COLO829 (cell line): ENCODE measurements at places on chromosomes 4 and X.

DNA sequence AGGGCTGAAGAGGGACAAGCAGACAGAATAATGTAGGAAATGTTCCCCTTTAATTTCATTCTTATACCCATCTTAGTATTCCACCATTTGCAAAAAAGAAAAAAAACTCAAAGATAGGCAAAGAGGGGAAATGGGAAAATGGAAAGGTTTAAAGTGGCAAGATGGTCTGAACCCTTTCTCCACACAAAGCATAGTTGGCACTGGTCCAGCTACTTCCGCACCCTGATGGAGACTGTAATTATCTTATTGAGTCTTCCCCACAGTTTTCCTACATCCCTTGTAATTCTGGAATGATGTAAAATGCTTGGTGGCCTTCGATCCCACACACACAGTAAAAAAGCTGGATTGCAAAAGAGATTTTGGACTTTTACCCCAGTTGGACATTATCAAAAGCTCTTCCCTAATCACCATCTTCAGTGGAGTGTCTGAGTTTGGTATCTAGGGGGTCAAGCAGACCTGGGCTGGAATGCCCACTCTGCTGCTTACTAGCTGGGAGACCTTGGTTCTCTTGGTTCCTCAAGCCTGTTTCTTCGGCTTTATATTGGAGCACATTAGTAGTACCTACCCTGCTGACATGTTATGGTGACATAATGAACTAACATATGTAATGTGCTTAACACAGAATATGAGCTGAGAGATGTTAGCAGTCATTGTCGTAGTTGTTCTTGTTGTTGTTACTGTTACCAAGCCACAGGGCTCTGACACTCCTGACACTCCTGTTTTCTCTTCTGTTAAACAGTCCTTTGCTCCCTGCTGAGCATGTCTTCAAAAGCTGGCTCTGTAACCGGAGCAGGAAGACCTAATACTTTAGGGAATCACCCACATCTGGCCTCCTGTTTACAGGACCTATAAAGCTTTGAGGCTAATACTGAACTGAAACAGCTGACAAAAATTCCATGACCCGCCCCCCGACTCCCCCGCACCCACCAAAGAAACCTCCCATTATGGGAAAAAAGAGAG, 4.7 kb downstream of the SRPX2 start:
- DNase-seq = no peak

- DNase-seq = no peak
These were observed 95.8 kb downstream of the PALLD start for GRCh38 chr4:168592676-168593075.

DNA sequence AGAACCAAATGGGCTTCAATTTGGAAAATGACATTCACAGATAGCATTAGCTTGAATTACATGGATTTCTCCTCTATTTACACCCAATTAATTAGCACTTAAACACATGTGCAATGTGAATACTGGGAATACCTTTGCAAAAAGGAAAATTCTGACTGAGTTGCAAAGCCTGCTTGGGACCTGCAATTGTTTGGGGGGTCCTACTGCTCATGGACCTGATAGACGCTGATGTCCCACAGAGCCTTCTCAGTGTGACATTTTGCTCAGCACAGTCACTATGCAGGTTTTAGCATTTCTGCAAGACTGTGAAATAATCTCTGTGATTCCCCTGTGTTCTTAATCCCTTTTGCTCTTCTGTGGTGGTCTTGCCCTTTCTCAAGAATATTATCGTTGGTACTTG, 101.2 kb upstream of the PGRMC2 start:
- no peak for DNase-seq

DNA sequence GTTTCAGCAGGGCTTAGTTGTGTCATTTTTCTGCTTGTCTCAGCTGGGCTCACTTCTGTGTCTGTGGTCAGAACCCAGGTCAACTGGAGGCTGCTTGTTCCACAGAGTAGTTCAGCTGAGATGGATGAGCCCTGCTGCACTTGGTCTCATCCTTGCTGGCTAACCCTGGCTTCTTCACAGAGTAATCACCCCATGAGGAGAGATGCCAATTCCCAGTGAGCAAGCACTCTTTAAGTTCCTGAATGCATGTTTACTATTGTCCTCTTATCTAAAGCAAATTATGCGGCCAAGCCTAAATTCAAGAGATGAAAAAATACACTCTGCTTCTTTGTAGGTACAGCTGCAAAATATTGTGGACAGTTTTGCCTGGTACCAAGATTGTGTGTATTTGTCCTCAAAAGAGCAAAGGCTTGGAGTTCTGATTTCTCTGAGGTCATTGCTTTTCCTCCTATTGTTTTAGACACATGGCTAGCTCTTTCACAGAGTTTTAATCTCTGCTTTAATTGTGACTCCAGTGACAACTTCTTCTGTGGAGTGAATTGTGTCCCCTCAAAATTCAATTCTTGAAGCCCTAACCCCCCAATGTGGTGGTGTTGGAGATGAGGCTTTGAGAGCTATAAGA, 236.6 kb upstream of the ANKRD50 start:
- DNase-seq = no peak

GRCh38 chr4:39514888-39515401, 12.3 kb downstream of the UGDH start:
- DNase-seq = no peak

- peak; percentile 43 for DNase-seq
These were observed 449.6 kb downstream of the FSTL5 start for GRCh38 chr4:161714022-161714751.
